ENCODE measurements at places on chromosomes 2 and 18.

DNA sequence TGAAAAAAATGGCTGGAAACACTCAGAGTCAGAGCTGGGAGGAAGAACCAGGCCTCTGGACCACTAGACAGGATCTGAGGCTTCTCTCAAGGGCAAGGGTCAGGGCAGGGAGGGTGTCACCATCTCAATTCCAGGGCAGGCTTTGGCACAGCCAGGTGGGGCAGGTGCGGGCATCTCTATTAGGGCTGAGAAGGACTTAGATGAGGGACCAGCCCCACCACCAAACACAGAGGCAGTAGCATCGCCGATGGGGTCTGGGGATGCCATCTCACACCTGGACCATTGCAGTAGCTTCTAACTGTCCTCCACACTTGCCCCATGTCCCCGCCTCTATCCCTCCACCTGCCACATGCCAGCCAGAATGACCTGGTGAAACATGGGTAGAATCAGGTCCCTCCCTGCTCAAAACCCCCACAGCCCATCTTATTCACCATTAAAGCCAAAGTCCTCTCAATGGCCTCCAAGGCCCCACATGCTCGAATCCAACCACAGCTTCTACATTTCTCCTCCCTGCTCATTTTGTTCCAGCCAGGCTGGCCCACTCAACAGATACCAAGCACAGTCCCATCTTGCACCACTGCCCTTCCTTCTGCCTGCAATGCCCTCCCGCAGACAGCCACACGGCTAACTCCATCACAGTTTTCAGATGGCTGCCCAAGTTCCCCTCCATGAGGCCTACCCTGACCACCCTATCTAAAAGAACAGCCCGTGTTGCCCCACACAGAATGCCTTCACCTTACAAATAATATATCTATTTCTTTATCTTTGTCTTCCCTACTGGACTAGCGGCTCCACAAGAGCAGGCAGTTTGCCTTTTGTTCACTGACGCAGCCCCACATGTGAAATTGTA lies 177.4 kb downstream of the SMAD2 start:
- DNase-seq = no peak

- DNase-seq = no peak
Measured at GRCh38 chr2:7555260-7555659, 638.0 kb downstream of the RNF144A start.

DNA sequence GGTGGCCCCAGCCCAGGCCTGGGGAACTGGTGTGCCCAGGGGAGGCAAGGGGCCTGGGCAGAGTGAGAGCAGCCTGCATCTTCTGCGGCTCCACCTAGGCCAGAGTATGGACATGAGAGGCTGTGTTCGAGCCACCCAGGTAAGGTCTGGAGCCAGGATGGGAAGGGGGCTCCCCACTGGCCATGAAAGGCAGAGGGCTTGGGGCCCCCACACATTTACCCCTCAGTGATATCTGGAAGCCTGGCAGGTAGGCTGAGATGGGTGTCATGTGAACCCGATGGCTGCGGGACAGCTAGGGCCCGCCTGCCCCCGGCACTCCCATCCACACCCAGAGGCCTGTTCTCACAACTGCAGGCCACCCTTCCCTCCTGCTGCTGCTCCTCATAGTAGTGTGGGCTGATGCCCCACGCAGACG lies 13.2 kb downstream of the ADRA2B start:
- no peak for DNase-seq

GRCh38 chr2:146734821-146735190 lies 1110.0 kb upstream of the ACVR2A start:
- no peak for DNase-seq

GRCh38 chr2:203280428-203281064 lies 41.7 kb downstream of the CYP20A1 start:
- DNase-seq = peak; percentile 69

DNA sequence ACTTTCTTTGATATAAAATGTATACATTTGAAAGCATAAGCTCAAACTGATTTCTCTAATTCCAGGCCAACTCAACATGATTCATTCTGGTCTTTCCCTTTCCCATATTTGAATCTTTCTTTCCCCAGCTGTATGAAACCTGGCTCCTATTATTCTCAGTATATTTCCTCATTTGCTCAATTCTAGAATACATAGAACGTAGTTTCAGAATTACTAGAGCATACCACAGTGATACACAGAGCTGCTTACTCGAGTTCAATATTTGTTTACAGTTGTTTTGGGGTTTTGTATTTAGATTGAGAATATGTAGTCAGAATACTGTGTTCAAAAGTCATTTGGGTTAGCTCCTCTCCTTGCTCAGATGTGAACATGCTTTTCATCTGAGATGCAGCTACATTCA lies 43.0 kb downstream of the TNFRSF11A start:
- no peak for DNase-seq

- no peak for DNase-seq
Measured at GRCh38 chr2:203019142-203019541, 4.5 kb downstream of the NBEAL1 start.

DNA sequence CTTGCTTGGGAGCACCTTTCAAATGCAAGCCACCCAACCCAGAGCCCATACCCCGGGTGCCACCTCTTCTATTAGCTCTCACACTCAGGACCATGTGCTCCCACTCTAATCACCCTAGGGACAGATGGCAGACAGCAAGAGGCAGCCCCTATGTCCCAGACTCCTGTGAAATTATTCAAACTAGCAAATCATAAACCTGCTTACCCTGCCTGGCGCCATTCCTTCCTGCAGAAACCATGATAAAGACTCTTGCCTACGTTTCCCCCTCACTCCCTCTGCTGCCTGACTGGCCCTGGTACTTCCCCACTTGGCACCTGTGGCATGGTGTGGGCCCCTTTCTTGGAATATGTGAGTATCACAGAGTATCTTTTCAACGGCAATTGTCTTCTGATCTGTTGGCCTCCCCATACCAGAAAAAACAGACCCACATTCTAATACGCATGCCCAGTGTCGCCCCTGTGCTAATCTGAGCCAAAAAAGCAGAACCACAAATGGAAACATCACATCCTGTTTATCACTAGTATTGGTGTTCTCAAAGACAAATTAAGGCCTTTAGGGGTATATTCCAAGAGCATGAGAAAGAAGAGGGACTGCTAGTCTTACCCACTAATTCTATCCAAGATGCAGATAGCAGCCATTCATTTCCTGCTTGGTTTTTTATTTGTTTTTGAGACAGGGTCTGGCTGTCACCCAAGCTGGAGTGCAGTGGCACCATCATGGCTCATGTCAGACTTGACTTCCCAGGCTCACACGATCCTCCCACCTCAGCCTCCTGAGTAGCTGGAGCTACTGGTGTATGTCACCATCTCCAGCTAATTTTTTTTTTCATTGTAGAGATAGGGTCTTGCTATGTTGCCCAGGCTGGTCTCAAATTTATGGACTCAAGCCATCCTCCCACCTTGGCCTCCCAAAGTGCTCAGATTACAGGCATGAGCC lies 44.1 kb upstream of the TTC39C start:
- no peak for DNase-seq

DNA sequence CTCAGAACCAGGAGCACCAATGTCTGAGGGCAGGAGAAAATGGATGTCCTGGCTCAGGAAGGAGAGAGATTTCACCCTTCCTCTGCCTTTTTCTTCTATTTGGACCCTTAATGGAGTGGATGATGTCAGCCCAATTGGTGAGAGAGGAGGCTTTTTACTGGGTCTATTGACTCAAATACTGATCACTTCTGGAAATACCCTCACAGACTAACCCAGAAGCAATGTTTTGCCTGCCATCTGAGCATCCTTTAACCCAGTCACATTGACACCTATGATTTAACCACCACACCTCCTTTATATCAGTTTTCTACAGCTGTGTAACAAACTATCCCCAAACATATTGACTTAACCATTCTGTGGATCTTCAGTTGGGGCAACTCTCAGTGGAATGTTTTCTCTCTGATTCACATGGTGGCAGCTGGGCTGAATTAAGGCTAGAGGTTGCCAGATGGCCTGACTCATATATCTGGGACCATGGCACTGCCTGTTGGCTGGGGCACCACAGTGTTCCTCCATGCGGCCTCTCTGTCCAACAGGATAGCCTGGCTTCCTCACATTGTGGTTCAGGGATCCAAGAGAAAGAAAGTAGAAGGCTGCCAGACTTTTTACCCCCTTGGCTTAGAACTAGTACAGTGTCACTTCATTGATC lies 18.2 kb upstream of the MBOAT2 start:
- peak; percentile 38 for DNase-seq

GRCh38 chr2:201223089-201224073 lies 37.0 kb upstream of the CASP8 start:
- no peak for DNase-seq

GRCh38 chr2:152115952-152116351 lies 17.1 kb upstream of the CACNB4 start:
- no peak for DNase-seq

DNA sequence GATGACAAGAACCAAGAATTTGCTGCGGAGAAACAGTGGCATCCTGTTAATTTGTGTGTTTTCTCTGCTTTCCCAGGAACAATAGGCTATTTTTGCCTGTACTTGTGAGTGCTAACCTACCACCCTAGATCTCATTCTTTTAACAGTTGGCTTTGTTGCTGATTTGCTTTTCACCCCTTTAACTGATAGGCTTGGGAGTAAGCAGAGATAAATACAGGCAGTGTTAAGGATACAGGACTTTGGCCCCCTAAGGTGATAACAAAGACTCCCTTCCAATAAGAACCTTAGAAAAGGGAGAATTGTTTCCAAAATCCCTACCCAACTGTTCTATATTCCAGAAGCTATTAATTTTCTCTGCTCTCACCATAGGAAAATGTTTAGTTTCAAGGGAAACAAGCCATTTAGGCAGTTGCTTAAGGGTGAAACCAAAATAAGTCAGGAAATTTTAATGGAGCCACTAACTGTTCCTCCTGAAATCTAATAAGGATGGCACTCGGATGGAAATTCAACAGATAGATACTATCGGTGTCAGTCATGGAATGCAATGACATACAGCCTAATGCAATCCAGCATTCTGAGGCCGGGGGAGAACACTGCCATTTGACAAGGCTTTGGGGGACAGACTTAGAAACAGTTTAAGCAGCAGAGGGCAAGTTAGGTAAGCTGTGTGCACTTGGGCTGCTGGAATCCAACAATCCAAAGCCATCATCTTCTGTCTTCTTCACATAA lies 238.8 kb downstream of the RNF152 start:
- DNase-seq = no peak
